ENCODE measurements at places on chromosomes 12 and 14. TPM values are rescaled to one million over a fixed set of nuclear protein-coding genes. Genes with fewer than 3 reads are reported as not detected.
A peak's percentile ranks its signal among the peaks of the same experiment; 100 is the strongest.

Gene FBXO33
- polyA plus RNA-seq, result 18.2 TPM

DNA sequence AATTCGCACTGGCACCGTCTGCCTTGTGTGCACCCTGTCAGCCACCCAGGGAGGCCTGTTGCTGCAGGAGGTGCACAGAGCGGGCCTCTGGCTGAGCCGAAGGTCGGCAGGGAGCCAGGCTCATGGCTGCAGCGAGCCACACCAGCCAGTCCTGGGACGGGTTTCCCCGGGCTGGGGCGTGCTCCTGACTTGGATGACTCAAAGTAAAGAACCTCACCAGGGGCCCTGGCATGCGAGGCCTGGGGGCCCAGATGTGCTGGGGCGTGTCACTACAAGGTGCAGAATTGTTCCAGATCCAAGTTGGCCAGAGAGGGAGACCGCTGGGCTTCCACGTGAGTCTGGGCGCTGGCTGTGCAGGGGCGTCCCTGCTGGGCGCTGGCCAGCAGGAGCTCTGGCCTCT, 34.5 kb downstream of the FBRSL1 start:
- no peak for DNase-seq

DNA sequence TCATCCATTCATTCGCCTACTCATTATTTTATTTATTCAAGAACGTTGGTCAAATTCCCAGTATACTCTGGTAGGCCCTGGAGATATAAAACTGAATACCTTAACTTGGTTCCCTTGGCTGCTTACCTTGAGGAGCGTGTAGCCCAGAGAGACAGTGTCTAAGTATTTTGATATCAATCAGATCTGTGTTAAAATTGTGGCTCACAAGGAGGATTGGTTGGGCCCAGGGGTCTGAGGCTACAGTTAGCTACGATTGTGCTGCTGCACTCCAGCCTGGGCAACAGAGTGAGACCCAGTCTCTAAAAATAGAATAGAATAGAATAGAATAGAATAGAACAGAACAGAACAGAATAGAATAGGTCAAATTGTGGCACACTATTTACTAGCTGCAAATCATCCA, 438.4 kb downstream of the ADAMTS20 start:
- DNase-seq, result no peak

Gene WNT1
- polyA plus RNA-seq, result not detected

GRCh38 chr14:78595797-78596196, 425.6 kb downstream of the NRXN3 start:
- DNase-seq, result no peak

Gene MON2
- 13.8 TPM for polyA plus RNA-seq

Gene OR6C2
- polyA plus RNA-seq, result not detected

Gene P2RX2
- not detected for polyA plus RNA-seq

Gene OVCH1
- polyA plus RNA-seq, result not detected

Gene ENTPD5
- polyA plus RNA-seq, result 3.2 TPM

- no peak for DNase-seq
Measured at GRCh38 chr12:64186789-64187188, 35.3 kb downstream of the KICS2 start.

DNA sequence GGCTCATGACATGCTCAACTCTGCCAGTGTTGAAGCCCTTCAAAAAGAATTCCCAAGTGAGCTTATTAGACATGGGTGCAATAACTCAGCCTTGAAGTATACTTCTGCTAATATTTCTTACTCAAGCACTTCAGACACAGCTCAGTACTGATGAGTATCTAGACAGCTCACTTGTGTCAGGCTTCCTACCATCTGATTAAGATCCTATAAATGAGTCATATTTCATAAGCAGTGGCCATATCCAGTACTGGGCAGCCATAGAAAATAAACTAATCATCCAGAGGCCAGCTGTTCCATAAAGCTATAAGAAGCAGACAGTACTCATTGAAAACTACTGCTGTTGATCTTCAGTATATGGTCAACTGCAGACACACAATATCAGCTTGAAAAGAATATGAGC, 12.9 kb downstream of the FSCB start:
- no peak for DNase-seq

- no peak for DNase-seq
Measured at GRCh38 chr14:38789805-38790204, 313.2 kb downstream of the SEC23A start.

Gene P2RX7
- 12.9 TPM for polyA plus RNA-seq

DNA sequence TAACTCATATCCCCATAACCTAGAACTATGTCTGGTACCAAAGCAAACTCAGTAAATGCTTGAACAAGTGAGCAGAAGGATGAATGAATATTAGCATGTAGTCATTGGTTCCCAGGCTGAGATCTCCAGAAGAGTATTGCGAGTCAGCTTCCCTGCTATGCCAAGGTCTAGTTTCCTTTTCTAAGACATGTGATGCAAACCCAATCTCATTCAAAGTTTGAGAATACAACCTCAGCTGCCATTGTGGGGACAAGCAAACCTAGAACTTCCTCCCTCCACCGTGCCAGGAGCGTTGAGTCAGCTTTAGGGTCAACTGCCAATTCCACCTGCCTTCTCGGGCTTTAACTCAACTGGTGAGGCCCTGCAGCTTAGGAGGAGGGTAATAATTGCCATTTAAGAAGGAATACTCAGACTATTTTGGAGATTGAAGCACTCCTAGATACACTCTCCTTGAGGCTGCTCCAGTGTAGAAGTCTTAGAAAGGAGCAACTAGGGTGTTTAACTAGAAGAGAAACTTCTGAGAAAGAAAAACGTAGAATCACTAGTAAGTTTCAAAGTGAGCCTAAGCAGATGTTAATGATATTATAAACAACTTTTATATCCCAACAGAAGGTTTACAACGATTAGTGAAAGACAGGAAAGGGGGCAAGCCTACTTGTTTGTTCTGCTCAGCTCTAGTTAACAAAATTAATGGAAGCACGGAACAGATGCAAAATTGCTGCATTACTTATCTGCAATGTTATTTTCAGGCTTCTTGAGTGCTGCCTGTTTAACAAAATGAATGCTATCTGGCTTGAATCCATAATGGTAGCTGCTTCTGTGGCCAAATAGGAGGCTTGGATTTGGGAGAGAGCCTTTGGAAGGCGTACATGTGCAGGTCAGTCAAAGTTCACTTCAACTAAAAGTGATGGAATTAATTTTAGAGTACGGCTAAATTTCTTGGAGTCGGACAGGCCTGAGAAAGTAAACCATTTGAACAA, 96.9 kb downstream of the HELB start:
- no peak for DNase-seq

- DNase-seq, result no peak
Measured at GRCh38 chr12:118164798-118165486, 29.0 kb downstream of the PEBP1 start.

GRCh38 chr14:75315144-75315543, 36.5 kb downstream of the FOS start:
- DNase-seq, result no peak

Gene AMIGO2
- polyA plus RNA-seq, result 13.3 TPM

- DNase-seq, result no peak
Measured at GRCh38 chr14:104477666-104478380, 101.7 kb upstream of the C14orf180 start.

GRCh38 chr14:59919570-59920377, at the start of gene LRRC9:
Gene LRRC9 (plus strand): TSS chr14:59920144.
- peak; percentile 1 for DNase-seq

DNA sequence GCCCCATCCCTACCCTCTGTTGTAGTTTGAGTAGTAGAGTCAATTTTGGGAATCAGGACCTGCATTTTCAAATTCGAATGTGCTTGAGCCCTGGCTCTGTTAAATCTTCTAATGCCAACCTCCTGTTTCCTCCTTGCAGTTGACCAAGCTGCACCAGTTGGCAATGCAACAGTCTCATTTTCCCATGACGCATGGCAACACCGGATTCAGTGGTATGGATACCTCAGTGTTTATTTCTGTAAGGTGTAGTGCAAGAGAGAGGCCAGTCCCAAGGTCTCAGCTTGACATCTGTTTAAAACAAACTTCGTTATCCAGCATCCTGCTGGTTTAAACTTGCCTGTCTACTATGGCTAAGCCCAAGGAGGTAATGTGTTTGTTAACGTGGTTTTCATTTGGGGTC, 15.2 kb downstream of the PCBP2 start:
- DNase-seq, result no peak

DNA sequence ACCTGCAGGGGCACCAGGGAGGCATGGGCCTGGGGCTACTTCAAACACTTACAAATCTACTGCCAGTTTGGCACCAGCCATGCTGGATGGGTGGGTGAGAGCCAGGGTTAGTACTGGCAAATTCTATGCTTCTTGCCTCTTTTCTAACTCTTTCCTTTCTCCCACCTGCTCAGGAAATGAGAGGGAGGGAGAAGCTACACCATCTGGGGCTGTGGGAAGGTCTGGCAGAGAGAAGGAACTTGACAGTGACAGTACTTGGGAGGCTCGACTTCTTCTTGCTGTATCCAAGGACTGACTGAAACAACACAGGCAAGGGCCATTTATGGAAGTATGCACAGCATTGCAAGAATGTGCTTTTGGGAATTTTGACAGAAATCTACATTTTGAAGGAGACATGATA, 149.6 kb upstream of the DYRK2 start:
- no peak for DNase-seq

DNA sequence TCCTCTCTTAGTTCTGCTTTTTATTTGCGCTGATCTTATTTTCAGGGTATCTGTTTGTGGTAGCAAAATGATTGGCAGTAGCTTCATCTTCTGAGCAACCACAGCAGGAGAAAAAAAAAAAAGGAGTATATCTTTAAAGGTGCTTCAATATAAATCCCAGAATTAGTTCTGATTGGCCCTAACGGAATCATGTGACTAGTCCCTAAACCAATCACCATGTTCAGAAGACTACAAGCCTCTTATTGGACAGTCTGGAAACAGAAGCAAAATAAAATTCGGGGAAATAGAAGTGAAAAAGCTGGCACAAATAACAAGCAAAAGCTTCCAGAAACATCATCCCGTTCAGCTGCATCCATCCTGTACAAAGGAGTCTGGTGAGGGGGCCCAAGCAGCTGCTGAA, 49.9 kb upstream of the PTPRO start:
- DNase-seq, result no peak

DNA sequence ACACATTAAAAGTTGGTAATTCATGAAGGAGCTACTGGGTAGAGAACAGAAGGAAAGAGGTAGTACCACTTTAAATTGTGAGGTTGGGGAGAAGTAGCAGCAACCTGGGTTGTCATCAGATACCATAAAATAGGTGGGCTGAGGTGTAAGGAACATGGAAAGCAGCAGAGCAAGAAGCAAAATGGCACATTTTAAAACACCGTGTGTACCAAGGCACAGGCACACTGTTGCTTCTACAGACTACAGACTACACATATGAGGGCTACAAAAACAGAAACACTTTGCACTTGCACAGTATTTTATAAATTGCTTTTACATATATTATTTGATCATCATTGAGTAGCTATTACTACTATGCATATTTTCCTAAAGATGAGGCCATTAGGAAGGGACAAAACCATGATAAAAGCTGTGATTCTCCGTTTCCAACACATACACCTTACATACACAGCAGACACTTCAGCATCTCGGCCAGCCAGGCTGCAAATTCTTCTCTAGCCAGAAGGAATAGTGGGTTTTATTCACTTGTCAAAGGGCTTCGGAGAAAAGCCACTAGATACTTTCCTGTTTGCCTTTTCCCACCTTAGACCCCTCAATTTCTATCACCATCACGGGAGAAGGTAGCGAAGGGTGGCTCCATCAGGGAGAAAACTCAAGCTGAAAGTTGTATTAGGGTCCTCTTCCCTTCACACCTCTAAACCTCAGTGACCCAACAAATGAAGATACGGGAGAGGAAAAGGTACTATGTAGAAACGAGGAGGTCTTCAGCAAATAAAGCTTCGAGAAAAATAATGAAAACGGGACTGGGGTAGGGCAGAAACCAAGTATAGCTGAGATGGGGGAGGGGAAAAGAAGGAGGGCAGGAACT, 1.6 kb downstream of the PYM1 start:
- no peak for DNase-seq

Gene KLRG1
- polyA plus RNA-seq, result 308 TPM

DNA sequence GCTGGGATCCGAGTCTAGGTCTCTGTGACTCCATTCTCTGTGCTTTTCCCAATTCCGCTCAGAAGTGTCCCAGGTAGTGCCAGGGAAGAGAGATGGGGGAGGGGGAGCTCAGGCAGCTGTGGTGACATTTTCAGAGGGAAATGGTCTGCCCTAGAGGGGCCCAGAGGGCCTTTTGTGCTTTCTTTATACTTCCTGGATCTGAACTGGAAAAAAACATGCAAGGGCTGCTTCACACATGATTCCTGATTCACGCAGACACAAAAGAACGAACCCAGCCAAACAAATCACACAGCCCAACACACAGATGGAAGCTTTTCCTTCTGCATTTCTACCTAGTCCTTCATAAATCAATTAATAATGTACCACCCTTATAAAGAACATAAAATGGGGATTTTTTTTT, 26.5 kb downstream of the GPR68 start:
- no peak for DNase-seq

DNA sequence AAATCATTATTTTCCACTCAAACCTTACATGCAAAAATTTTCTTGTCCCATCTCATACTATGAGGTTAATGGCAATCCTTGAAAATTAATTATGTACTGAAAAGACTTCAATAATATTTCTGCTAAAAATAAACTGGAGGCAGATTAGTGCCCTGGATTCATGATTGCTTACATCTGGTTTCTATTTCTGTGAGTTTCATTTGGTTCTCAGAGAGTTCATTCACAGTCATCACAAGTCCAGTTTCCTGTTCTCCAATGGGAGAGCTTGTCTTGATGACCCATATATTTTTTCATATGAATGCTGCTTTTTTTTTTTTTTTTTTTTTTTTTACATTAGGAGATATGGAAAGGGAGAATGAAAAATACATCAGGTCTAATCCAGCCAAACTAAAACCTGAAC, 6.6 kb upstream of the PTHLH start:
- no peak for DNase-seq

DNA sequence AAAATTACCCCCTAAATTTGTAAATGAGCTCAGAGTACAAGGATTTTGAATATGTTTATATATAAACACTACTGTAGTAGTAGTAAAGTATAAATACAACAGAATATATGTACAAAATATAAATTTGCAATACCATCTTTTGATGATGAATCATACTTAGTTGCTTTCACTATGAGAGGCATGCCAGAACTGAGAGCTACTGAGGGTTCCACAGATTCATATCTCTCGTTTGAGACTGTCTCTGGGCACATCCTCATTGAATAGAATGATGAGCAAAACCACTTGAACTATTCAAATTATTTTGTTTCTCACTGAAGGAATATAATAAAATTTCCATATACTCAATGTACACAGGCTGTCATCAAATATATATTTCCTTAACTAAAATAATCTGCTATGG, 417.6 kb downstream of the NAV3 start:
- no peak for DNase-seq

DNA sequence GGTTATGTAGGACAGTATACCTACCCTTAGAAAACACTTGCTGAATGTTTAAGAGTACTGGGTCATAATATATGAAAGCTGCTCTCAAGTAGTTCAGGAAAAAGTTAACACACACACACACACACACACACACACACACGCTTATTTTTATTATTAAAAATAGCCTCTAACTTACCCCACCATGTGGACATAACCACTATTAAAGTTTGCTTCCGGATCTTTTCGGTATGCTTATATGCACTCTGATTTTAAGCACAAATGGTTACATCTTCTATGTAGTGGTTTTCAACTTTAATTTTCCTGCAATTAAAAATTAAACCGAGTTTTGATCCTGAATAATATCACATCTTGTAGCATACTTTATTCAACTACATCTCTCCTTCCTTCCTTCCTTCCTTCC, 84.9 kb upstream of the TRAF3 start:
- DNase-seq, result no peak

Gene SLC35F4
- not detected for polyA plus RNA-seq

GRCh38 chr14:66036547-66036946, 449.6 kb upstream of the CCDC196 start:
- no peak for DNase-seq

Gene ITGA7
- polyA plus RNA-seq, result not detected

Data from immature natural killer cell (primary cell).